ENCODE measurements at places on chromosomes 11 and 22.

DNA sequence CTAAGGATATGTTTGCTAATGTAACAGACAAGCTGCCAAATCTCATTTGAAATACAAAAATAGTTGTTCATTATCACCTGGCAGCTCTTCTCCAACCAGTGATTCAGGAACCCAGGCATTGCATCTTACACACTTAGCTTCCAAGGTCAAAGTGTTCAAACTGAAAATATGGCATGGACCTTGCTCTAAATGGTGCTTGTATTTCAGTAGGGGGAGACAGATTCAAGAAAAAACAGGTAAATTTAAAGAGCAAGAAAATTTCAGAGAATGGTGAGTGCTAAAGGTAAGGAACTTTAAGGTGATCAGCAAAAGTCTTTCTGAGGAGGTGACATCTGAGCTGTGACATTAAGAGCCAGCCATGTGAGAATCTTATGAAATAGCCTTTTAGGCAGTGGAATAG, 82.8 kb upstream of the E2F8 start:
- DNase-seq: no peak

GRCh38 chr11:849104-849824, 6.6 kb downstream of the TSPAN4 start:
- peak; percentile 55 for DNase-seq

GRCh38 chr11:112200252-112200651, 24.9 kb downstream of the BCO2 start:
- no peak for DNase-seq

- DNase-seq: no peak
Observed at GRCh38 chr22:29128891-29129807, 56.3 kb downstream of the KREMEN1 start.

DNA sequence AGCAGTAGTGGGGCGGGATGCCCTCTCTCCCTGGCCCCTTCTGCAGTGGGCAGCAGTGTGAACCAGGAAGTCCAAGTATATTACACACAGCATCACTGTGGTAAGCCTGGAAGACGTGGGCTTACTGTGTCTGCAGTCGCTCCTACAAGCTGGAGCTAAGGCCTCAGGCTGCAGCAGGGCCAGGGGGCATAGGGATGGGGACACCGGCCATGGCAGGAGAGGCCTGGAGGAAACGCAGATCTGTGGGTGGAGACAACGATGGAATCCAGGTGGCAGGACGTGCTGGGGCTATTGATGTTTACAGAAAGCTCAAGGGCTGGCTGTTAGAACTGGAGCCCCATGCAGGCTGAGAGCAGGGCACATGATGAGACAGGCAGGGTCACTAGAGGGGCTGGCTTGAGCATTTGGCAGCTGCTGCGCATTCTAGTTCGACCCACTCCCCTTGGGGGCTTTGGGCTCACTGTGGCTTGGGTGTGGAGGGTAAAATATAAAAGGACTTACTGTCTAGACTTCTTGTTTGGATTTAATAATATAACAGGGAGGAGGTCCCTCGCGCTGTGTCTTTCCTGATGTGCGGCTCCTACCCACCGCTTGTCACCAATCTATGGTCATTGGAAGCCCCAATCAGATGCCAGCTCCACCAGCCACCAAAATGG, 539.5 kb downstream of the TBC1D22A start:
- no peak for DNase-seq

DNA sequence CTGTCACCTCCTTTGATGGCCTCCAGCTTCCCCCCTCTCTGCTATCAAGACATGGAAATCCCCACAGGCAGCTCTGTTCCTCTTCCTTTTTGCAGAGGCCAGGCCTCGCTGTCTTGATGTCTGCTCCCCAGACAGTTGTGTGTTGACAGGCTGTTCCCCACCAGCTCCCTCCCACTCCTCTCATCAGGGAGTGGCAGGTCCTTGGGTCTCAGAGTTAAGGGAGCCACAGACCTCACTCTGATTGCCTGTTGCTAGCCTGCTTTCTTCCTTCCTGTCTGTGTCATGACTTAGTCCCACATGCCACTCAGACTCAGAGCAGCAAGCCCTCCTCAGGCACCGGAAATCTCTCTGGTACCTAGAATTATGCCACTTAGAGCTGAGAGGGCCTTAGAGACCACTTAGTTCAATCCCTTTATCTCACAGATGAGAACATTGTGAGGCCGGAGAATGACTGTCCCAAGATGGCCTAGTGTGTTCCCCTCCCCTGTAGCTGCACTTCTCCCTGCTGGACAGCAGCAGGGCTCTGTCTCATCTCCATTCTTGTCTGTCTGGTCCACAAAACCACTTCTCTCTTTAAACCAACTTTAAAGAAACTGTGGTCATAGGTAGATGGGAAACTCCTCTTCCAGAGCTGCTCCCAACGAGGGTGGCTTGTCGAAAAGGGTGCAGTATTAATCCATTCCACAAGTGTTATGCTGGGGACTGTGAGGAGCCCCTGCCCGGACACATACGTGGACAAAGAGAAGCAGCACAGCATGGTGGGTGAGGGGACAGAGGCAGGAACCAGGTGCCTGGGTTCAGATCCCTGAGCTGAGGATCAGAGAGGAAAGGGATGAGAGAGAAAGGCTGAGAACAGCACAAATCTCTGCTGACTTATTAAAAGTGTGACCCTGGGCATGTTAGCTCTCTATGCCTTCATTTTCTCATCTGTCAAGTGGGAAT, 4.2 kb downstream of the AMPD3 start:
- DNase-seq: peak; percentile 58

GRCh38 chr11:73384872-73385689, 8.9 kb downstream of the RELT start:
- peak; percentile 55 for DNase-seq

DNA sequence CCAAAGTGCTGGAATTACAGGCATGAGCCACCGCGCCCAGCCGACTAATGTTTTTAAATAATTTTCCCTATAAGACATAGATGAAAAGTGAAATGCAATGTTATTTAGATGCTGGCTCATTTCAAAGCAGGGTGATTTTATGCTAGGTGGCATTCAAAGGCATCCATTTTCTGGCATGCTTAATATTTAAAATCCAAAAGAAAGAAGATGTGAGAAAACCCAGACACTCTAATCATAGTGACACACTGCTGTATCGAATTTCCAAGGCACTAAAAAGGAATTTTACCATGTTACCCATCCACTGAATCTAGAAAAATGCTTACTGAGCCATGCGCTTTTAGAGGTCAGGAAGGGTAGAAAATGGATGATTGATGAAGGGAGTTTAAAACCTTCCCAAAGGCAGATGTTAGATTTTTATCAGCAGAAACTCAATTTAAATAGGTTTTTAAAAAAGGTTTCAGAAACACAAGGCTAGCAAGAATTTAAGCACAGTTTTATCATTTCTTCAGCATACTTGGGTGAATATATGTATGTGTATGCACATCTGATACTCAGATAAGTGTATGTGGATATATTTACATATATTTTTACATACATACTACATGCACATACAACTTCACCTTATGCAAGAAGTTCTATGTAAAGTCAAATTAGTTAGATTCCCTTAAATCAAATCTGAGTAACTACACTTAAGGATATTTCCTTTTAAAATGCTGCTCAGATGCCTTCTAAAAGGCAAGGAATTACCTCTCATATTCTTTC, 24.1 kb upstream of the CCDC89 start:
- DNase-seq: no peak

GRCh38 chr11:4511282-4512245, 29.1 kb downstream of the OR52K1 start:
- DNase-seq: no peak

DNA sequence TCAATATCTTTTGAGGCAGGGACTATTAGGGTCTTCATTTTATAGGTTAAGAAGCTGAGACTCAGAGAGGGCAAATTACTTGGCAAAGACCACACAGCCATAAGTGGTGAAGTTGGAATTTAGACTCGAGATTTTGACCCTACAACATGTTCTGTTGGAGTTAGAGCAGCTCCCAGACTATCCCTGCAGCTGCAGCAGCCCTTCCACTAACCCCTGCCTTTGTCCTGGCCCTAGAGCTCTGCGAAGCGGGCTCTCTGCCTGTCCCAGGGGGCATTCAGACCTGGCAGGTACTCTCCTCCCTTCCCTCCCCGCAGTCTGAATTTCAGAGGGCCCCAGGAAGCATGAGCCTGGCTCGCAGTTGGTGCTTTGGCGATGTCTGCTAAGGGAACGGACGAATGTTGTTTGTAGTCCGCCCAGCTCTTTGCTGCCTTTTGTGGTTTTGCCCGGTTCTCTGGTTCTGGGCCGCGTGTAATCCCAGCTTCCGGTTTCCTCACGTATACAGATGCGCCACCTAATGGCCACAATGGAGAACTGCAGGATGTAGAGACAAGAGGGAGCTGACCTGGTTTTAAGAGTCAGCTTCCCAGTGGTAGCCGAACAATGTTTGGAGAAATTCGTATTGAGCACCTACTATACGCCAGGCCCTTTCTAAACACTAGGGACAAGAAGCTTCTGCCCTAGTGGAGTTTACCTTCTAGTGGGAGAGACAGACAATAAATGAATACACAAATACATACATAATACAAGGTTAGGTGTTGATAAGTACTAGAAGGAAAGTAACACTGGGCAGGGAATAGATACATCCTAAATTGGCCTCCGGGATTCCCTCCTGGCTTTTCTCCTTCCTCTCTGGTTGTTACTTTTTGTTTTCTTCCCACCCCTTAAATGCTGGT, 125.2 kb downstream of the ST3GAL4 start:
- peak; percentile 68 for DNase-seq

GRCh38 chr11:58770166-58770565, 38.4 kb upstream of the GLYAT start:
- DNase-seq: no peak

GRCh38 chr11:112652786-112653390, 308.3 kb upstream of the NCAM1 start:
- DNase-seq: no peak

- DNase-seq: no peak
Observed at GRCh38 chr11:20530942-20531703, 68.3 kb upstream of the SLC6A5 start.

GRCh38 chr11:65454311-65454695, 31.7 kb downstream of the NEAT1 start:
- DNase-seq: peak; percentile 20

DNA sequence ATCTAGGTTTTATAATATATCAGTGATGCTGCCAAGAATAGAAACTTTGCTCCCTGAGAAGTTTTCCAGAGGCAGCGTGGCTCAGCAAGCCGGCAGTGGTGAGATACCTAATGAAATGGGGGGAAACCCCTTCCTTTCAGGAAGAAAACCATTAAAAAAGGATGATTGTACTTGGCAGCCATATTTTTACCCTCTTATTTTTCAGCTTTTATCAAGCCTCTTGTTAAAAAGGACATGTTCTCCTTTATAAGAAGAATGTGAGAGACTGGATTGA, 9.0 kb upstream of the ME3 start:
- DNase-seq: no peak

DNA sequence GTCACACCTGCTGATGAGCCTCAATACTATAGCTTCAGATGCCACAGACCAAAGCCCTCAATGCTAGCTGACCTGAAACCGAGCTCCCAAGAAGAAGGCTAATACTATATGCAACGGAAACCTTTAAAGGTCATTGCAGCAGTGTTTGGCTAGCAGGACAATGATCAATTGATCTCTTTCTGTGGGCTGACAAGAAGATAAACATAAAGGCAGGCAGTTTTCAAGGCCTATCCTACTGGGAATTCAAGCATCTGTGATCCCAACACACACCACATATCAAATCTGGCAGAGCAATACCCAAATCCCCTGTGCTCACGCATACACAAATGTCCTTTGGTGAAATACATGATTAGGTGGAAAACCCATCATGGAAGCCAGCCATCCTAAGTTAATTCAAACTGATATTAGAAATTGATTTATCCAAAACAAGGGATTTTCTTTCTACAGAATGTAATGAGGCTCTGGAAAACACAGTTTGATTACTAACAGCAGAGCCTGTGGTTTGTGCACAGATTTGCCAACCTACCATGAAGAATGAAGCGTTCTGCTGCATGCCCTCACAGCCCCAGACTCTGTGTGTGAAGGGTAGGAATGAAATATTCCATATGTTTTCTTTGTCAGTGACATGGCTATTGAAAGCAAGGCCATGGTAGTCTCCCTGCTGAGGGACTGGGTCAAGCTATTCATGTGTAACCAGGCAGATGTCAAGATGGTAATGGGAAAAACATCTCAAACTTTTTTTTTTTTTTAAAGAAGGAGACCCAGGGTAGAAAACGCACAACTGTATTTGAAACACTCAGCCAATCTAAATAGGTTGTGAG, 12.2 kb downstream of the LGR4 start:
- DNase-seq: no peak

- DNase-seq: no peak
Observed at GRCh38 chr11:85898456-85898855, 43.3 kb downstream of the CCDC83 start.

DNA sequence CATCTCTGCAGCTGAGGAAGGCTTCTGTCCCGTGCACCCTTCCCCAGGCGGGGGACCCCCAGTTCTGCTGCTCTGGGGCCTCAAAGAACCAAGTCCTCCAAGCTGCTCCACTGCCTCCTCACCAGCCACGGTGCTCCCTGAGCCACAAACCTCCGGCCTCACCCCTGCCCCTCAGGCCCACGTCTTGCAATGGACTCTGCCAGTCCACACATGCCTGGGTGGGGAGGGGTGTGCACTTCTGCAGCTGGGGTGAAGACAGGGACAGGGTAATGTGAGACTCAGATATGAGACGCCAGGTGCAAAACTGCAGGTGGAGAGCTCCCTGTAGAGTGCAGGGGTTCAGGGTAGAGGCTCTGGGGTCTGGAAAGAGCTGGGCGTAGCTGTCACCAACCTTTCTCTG, 3.2 kb upstream of the PTDSS2 start:
- no peak for DNase-seq

DNA sequence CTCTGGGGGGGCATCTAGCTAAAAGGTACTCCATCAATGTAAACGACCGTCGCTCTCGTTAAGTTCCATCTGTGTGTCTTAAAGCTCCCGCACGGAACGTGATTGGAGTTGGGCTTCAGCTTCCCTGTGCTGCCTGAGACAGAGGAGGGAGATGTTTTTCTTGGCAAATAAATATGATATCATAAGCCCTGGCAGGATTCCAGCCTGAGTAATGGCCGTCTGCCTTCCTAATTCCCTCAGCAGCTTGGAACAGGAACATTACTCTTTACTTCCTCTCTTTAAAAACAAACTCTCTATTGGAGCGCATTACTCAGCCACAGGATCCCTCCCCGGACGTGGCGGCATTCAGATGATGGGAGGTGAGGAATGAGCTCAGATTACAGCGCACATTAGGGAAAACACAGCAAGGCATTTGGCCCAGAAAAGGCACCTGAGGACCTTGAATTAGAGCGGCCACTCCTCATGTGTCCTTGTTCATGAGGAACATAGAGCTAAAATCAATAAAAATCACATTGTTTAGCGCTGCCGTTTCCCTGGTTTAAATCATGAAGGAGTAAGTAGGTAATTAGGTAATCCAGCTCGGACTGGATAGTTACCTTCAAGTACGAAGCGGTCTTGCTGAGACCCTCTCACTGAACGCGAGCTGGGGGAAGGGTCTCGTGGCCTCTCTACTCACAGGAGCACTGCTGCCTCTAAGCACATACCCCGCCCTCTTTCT, 230.4 kb downstream of the ST3GAL4 start:
- no peak for DNase-seq

- DNase-seq: no peak
Observed at GRCh38 chr11:60145677-60146076, 37.2 kb downstream of the MS4A6A start.

- DNase-seq: peak; percentile 71
Observed at GRCh38 chr11:2930704-2931419, 1.6 kb upstream of the PHLDA2 start.
